NCI-H69 (cell line): ENCODE measurements at places on chromosomes 7 and 10.
A peak's percentile ranks its signal among the peaks of the same experiment; 100 is the strongest.

- peak; percentile 72 for DNase-seq
Measured at GRCh38 chr7:7761974-7762779, 43.8 kb upstream of the RPA3 start.

GRCh38 chr10:95333997-95334804, 43.4 kb upstream of the PDLIM1 start:
- DNase-seq, result no peak

GRCh38 chr10:35182631-35183510, 56.2 kb downstream of the CREM start:
- DNase-seq, result no peak

DNA sequence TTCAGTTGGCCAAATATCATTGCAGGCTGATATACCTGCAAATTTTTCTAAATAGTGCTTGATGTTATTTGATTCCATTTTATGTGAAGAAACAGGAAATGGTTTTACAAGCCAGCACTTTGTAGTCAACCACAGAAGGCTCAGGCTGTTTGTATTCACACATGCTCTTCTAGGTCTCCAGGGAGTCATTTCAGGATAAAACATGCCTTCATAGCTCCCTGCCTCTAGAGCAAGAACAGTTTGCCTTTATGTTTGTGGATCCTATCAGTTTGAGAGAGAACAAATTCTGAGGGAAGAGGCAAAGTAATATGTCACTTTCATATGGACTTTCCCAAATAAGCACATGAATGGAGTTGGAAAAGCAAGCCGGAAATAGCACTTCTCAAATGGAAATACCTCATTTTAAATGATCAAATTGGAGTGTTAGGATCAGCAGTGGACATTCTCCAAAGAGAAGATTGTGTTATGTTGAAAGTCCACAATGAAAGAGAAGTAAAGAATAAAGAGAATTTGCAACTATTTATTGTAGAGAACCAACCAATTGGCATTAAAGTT, 277.6 kb downstream of the KCND2 start:
- peak; percentile 81 for DNase-seq

DNA sequence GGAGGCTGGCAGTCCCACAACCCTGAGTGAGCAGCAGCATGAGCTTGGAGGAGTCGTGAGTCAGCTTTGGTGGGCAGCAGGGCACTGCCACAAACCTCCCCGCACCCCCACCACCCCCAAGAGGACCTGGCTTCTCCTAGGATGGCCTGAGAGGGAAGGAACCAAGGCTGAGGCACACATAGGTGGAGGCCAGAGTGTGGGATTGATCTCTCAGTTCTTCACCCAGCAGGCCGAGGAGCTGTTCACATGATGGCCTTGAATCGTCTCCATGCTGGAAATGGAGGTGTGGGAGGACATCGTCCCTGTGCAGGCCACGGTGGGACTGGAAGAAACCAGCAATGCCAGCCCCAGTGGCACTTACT, 17.4 kb upstream of the GDF10 start:
- no peak for DNase-seq

- DNase-seq, result peak; percentile 53
Measured at GRCh38 chr7:139648941-139649425, 125.5 kb downstream of the CLEC2L start.

GRCh38 chr7:74293577-74293908, 4.3 kb downstream of the CLIP2 start:
- no peak for DNase-seq

DNA sequence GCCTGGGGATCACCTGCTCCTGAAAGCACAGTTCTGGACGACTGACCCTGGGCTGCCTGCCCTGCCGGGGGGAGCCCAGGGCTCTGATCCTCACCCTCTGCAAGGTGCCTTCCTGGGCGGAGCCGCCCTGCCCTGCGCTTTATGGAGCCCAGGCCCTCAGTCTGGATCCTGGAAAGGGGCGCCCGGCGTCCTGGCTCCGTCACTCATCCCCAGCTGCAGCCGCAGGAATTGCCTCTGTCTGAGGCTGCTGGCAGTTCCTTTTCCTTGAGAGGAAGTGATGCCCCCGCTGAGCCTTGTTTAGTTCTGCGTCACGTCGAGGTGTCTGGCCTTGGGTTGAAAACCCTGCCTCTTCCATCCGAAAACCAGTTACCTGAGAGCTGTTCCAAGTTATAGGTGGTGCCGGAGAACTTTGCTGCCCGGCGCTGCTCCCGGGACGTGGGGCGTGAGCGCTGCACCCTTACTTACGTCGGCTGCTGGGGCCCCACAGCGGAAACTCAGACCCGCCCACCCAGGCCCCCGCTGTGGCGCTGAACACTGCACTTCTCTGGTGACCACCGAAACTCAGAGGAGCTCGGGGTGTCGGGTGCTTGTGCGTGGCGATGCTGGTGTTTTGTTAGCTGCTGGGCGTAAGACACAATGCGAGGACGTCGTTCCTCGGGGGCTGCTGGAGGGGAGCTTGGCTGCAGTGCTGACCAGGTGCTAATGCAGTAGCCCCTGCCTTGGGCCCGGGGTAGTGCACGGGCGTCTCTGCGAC, 5.4 kb downstream of the MAFK start:
- DNase-seq, result no peak

GRCh38 chr7:53661645-53662217, 626.3 kb downstream of the POM121L12 start:
- DNase-seq, result no peak

DNA sequence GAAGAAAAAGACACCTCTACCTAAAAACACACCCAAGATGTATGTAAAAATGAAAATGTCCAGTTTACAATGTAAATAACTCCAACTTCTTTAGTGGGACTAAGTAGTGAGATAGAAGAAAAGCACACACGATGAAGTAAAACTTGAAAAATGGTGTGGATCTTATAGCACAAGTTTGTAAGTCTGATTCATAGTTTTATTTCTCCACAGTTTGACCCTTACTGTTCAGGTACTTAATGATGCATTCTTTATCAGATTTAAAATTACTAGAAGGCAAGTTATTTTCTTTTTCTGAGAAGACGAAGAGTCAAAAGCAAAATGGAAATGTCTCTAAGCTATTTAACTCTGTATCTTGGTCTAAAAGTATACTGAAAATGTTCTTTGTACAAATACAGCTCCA, 6.1 kb downstream of the NAMPT start:
- no peak for DNase-seq

DNA sequence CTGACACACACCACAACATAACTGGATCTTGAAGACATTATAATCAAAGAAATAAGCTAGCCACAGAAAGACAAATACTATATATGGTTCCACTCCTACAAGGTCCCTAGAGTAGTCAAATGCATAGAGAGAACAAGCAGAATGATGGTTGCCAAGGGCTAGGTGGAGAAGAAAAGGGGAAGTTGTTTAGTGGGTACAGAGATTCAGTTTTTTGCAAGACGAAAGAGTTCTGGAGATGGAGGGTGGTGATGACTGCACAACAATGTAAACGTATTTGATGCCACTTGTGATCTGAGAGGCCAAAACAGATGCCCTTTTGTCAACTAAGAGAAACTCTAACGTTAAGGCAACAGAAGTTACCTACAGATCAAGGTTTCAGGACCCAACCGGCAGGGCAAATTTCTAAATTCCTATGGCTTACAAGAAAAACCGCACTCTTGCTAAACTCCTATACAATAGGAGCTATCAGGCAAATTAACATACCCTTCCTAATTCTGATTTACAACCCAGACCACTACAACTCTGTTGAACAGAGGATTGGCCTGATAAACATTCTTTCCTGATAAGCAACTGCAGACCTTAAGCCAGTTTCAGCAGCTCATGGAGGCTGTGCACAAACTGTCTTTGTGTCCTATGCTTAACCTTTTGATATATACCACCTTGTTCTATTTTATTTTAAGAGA, 69.0 kb downstream of the FAM107B start:
- DNase-seq, result no peak

DNA sequence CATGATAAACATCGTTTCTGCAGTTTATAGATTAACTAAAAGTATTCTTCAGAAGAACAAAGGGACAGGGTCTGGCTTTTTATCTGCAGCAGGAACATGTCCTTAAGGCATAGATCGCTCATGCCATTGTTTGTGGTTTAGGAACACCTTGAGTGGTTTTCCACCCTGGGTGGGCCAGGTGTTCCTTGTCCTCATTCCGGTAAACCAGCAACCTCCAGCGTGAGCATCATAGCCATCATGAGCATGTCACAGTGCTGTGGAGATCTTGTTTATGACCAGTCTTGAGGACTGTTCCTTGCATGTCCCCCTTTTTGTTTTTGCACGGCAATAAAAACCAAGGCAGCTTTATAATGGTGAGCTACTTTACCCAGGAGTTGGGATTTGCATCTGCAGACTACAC, 33.9 kb downstream of the STOX1 start:
- peak; percentile 1 for DNase-seq

- DNase-seq, result no peak
Measured at GRCh38 chr10:112680586-112680985, 233.6 kb downstream of the VTI1A start.

GRCh38 chr7:132347123-132347522, 229.1 kb downstream of the PLXNA4 start:
- no peak for DNase-seq

GRCh38 chr10:97016728-97017473, 168.9 kb downstream of the SLIT1 start:
- DNase-seq, result no peak
